ENCODE measurements at places on chromosomes 13 and 19.

DNA sequence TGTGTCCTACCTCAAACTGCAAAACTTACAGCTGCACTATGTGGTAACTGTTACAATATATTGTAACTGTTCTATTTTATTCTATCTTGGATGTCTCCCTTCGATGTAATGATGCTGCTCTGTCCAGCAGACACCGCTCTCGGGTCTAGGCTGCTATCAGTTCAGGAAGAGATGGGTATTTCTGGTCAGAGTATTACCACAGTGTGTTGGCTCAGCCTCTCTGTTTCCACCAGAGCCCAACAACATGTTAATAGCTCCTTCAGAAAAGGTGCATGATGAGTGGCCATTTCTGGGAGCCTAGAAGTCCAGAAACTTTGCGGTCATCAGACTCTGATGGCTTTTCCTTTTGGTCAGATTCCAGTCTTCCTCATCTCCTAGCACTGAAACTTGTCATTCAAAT lies 35.9 kb upstream of the IGFL1 start:
- DNase-seq, result no peak

GRCh38 chr13:102817907-102818306 lies 19.0 kb downstream of the BIVM start:
- DNase-seq, result no peak

DNA sequence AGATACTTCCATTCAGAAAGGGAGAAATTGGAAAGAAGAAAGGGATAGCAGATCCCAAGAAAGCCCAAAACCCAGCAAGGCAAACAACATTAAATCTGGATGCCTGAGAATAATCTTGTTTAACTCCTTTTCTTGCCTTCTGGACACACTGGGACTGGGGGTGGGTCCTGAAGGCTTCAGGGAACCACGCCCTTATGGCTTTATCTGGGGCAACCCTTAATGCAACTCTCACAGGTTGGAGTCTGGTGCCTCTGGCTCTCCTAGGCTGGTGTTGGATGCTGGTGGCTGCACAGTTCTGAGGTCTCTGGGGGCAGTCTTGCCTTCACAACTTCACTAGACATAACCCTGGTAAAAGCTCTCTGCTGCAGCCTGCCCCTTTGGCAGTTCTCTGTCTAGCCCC lies 27.9 kb downstream of the PAN3 start:
- no peak for DNase-seq

DNA sequence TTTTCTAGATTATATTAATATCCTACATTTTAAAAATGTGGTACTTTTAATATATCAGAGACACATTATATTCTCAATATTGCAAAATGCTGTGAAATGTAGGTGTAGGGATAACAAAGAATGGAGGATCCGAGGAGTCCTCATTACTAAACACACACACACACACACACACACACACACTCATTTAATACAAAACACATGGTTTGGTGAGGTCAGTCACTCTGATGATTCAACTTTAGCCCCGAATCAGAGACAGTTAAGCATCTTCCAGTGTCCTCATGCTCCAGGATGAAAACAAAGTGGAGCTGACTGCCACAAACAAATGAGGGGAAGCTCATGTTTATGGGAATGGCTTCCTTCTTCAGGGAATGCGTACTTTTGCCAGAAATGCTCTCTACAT lies 147.5 kb downstream of the CYSLTR2 start:
- no peak for DNase-seq

DNA sequence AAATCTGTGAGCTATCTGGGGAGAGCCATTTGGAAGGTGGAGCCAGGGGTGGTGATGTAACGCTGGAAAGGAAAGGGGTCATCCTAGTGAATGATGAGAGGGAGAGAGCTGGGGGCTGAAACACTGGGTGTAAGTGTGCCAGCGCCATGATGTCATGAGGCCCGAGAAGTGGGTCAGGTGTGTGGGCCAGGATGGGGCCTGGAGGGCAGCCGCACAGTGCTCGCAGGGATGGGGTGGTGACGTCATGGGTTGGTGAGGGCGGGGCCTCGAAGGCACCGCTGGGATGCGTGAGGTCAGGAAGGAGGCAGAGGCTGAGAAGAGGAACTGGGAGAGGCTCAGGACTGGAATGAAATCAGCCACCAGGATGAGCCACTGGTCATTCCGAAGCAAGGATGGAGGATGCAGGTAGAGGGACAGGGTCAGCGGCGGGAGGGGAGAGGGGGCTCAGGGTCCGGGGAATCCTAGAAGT lies 4.4 kb downstream of the CCDC61 start:
- peak; percentile 74 for DNase-seq

DNA sequence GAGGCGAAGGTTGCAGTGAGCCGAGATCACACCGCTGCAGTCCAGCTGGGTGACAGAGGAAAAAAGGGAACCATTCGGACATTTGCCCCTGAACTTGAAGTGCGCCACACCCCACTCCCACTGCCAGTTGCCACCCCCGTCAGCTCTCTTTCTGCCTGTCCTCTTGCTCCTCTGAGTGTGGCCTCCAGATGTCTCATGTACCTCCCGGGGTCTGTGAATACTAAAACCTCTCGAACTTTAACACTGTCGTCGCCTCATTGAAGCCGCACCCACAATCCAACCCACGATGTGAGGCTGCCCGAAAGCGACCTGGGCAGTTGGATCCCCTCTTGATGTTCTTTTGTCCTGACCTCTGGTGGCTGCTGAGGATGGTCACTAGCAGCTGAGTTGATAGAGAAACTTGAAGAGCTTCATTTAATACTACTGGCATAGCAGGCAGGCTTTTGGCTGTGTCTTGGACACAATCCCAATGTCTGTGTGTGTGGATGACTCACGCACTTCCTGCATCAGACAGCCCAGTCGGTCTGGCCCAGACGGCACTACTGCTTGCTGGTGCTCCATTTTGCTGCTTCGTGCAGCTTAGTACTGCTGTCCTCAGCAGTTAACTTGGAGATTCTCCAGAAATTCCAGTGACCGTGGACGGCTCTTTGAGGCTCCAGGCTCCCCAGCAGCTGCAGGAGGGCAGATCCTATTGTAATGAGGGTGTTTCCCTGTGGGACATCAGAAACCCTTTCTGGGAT lies 4.2 kb downstream of the FPR3 start:
- DNase-seq, result peak; percentile 83

GRCh38 chr13:77544355-77544754 lies 8.8 kb downstream of the SCEL start:
- DNase-seq, result no peak

DNA sequence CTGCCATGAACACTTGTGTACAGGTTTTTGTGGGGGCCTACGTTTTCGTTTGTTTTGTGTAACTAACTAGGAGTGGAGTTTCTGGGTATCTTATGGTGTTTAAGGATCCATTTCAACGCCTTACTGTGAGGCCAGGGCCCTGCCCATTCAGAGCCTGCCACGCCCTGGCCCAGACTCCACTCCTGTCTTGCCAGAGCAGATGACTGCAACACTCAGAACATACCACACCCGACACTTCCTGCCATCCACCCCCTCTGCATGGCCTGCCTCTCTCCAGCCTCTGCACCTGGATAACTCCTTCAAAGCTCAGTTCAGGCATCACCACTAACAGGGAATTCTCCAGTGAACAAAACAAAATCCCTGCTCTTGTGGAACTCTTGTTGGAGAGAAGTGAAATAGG lies 43.2 kb downstream of the RGCC start:
- DNase-seq, result no peak

DNA sequence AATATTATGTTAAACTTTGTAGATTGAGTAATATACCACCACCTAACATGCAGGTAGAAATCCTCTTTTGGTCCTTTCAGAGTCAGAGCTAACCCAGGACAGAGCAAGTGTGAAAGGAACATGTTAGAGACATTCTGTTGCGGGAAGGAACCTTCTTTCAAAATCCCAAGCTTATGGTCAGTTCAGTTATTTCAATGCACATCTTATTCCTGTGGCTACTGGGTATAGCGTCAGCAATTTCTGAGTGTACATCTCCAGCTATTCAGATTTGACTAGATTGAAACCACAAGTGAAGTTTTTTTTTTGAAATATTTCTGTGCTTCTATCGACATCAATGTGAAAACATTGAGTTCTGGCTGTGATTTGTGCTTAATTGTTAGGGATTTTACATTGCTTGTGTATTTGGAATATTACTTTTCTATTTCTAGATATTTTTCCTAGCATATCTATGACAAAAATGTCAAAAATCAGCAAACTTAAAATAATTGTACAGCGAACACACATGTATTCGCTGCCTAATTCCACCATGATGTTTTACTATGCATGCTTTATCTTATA lies 165.3 kb downstream of the LMO7 start:
- DNase-seq, result no peak

- DNase-seq, result no peak
Observed at GRCh38 chr13:29508876-29509252, 86.6 kb downstream of the SLC7A1 start.

DNA sequence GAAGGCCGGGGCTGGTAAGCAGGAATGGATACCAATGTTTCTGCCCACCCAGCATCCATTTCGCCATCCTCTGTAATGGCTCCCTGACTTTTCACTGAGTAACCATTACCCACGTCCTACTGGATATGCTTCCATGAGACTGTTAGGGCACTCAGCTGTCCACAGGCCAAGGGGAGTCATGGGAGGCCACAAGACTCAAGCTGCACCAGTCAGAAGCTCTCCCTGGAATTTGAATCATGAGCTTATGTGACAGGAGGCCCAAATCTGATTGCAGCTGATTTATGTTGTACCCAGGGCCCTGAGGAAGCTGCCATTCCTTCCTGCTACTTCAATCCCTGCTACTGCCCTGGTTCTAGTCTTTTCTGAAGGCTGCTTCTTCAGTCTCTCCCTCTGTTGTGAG lies 28.3 kb downstream of the DEDD2 start:
- DNase-seq, result no peak

GRCh38 chr13:111789011-111789410 lies 277.9 kb upstream of the SOX1 start:
- no peak for DNase-seq

DNA sequence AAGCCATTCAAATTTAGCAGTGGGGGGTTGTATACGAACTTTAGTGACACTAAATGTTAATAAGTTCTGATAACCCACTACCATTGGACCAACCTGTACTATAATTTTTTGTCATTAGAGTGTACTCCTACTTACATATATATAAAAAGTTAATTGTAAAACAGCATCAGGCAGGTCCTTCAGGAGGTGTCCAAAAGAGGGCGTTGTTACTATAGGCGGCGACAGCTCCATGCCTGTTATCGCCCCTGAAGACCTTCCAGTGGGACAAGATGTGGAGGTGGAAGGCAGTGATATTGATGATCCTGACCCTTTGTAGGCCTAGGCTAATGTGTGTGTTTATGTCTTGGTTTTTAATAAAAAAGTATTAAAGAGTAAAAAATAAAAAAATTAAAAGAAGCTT lies 27.5 kb downstream of the SPRYD7 start:
- DNase-seq, result no peak

GRCh38 chr19:1062387-1063029 lies 4.5 kb upstream of the ARHGAP45 start:
- no peak for DNase-seq

GRCh38 chr13:35697186-35697730 lies 220.8 kb upstream of the MAB21L1 start:
- DNase-seq, result no peak

DNA sequence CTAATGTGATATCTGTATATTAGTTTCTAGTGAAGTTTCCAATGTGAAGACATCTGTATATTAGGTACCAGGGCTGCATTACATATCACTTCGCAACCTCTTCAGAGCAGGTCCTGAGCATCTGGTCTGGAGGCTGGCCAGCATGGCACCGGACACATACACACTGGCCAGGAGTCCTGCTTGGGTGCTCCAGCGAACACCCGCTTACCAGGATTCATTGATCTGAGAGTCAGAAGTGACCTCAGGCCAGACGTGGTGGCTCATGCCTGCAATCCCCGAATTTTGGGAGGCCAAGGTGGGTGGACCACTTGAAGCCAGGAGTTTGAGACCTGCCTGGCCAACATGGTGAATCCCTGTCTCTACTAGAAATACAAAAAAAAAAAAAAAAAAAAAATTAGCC lies 93.0 kb upstream of the IRS2 start:
- no peak for DNase-seq

DNA sequence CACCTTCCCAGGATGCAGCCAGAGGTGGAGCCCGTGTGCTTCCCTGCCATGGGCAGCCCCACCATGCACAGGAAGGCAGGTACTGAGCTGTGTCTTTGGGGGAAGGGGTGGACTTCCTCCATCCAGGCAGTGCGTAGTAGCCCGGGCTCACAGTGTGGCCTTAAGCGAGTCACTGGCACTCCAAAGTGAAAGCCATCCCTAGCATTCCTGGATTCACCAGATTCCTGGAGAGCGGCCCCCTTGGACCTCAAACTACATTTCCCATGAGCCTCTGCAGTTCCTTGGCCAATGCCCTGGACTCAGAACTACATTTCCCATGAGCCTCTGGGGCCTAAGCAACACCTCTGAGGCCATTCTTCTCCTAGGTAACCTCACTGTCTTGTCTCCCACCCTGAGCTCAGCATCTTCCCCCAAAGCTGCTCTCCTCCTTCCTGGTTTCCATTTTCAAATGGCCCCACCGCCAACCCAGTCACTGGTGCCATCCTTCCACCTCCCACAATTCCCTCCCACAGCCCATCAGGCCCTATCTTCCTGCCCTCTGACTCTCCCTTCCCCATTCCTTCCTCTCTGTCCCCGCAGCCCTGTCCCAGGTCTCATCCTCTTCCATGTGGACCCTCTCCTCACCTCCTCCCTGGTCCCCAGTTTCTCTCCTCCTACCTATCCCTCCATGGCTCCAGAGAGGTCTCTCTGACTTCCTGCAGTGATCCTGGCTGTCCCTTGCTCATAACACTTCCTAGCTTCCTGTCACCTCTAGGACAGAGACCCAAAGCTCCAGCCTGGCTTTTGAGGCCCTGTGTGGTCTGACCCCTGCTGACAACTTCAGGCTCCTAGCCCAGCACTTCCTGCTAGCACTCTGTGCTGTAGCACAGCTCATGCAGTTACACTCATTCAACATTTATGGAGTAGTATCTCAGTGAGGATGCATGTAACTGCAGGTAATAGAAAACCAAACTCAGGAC lies at the start of gene C19orf81:
Gene C19orf81, plus strand, starts transcription at position 13 of the 959 bp plus-strand sequence. Its CDS starts 0 bp downstream, at position 13.
- DNase-seq, result no peak

DNA sequence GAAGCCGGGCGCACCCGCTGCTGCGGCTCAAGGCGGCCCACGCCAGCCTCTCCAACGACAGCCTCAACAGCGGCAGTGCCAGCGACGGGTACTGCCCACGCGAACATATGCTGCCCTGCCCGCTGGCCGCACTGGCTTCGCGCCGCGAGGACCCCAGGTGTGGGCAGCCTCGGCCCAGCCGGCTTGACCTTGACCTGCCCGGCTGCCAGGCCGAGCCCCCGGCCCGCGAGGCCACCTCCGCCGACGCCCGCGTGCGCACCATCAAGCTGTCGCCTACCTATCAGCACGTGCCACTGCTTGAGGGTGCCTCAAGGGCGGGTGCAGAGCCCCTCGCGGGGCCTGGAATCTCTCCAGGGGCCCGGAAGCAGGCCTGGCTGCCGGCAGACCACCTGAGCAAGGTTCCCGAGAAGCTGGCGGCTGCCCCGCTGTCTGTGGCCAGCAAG lies 13.0 kb downstream of the C19orf25 start:
- peak; percentile 32 for DNase-seq

- DNase-seq, result no peak
Observed at GRCh38 chr13:113762538-113762937, 3.5 kb downstream of the TMEM255B start.
